ENCODE measurements at places on chromosomes 6 and 20.

GRCh38 chr20:4633780-4634179 lies 87.9 kb upstream of the PRND start:
- DNase-seq = no peak

GRCh38 chr20:14582855-14583254 lies 245.4 kb upstream of the FLRT3 start:
- DNase-seq = no peak

- no peak for DNase-seq
Observed at GRCh38 chr6:124463271-124463670, 499.0 kb upstream of the RNF217 start.

DNA sequence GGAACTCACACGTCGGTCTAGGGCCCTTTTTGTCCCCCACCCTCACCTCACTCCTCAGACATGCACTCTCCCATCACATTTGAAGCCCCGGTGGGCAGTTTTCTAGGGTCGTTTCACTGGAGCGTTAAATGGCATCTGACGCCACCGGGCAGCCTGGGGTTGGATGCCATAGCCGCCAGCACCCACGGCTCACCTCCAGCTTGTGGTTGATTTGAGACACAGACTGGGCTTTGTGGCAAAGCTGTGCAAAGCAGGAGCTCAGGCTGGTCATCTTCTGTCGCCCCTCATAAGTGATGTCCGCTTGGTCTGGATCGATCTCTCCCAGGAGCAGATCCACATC lies 530 bp downstream of the GOPC start:
- no peak for DNase-seq

- no peak for DNase-seq
Observed at GRCh38 chr20:34762031-34762555, 57.9 kb downstream of the TP53INP2 start.

DNA sequence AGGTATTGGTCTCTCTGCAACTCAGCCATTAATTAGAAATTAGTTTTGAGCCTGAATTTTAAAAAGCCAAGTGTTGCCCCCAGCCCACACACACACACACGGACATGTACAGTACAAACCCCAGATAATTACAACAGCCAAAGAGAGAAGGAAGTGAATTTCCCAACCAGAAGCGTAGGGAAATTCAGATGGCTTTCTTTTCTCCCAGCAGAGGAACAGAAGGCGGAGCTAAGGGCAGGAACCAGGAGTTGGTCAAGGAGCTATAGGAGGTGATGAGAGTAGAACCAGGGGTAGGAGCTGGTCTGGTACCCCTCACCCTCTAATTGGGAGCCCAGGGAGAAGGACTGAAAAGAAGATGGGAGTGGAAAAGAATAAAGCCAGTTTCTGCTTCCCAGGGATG lies 3.9 kb upstream of the ZBTB9 start:
- DNase-seq = no peak

- no peak for DNase-seq
Observed at GRCh38 chr20:33285861-33286495, 3.0 kb downstream of the BPIFB1 start.

DNA sequence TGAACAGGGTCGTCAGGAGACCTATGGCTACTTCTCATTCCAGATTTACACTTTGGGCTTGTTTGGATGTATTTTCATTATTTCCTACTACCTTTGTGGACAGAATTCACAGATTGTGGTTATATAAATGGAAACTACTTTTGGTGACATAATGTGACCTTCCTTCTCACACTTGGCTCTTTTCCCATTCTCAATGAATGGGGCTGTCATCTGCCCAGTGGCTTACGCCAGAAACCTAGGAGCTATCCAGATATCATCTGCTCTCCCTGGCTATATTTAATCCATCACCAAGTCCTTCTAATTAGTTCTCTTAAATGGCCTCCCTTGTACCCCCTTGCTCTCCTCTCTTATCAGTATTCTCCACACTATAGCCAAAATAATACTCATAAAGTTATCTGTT lies 1606.8 kb downstream of the KHDRBS2 start:
- DNase-seq = no peak

DNA sequence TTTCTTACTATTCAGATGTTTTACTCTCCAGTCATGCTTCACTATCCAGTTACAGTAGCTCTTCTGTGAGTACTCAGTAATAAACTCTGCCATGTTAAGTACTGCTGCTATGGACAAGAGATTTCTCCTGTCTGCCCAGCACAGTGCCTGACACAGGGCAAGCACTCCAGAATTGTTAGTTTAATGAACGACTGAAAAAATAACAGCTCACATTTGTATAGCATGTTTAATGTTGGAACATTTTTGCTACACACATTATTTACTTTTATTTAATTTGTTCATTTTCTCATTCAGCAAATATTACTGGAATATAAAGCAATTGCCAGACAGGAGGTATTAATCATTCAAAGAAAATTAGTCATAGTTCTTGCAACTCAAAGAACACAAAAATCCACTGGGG lies 142.6 kb upstream of the HMGN3 start:
- DNase-seq = no peak

- no peak for DNase-seq
Observed at GRCh38 chr6:19895866-19896692, 58.9 kb downstream of the ID4 start.

GRCh38 chr6:43855247-43855646 lies 85.2 kb downstream of the VEGFA start:
- peak; percentile 37 for DNase-seq

GRCh38 chr6:25756382-25757363 lies 2.1 kb downstream of the SLC17A4 start:
- DNase-seq = peak; percentile 65

- DNase-seq = peak; percentile 92
Observed at GRCh38 chr6:110389689-110390382, 25.5 kb downstream of the DDO start.

DNA sequence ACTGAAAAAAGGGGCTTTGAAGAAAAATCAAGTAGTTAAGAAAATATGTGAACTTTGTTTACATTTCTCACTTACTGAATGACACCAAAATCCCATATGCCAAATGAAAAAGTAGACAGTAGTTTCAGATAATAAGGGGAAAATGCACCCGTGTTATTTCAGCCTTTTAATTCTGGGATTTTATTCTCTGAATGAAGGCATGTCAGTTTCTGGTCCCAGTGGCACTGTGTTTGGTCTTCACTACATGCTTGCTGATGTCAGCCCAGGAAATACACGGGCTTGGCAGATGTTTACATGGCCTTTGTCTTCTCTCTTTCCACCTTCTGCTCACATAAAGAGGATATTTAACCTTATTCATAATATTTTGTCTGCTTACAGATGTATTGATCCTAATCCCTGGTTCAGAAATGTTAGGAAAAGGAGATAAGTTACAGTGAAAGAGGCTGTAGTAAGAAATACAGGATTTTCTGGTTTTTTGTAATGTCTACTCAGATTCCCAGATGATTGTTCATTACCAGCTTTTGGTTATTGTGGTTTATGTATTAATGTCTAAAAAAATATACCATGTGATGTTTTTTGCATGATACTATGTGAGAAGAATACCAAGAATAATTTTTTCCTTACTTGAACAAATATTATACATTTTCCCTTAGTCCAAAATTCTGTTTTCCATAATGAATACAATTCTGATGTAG lies 27.7 kb downstream of the DSE start:
- DNase-seq = no peak

- no peak for DNase-seq
Observed at GRCh38 chr6:124479991-124480430, 482.2 kb upstream of the RNF217 start.

DNA sequence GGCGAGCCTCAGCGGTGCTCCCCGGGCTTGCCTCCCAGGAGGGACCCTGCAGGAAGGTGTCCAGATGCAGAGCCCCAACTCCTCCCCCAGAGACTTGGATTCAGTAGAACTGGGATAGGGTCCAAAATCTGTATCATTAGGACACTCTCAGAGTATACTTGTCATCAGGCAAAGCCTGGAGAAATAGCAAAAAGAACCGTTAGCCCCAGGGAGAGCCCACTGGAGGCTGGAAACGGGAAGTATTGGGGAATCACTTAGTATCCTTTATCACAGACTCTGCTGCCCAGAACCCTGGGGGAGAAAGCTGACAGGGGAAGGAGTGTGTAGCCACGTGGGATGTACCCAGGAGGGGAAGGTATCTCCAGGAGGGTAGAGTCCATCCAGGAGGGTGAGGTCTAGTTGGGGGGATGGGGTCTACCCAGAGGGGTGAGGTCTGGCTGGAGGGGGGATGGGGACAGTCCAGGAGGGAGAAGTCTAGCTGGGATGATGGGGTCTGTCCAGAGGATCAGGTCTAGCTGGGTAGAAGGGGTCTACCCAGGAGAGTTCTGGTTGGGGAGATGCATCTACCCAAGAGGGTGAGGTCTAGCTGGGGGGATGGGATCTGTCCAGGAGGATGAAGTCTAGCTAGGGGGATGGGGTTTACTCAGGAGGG lies 107.2 kb downstream of the LY86 start:
- no peak for DNase-seq

DNA sequence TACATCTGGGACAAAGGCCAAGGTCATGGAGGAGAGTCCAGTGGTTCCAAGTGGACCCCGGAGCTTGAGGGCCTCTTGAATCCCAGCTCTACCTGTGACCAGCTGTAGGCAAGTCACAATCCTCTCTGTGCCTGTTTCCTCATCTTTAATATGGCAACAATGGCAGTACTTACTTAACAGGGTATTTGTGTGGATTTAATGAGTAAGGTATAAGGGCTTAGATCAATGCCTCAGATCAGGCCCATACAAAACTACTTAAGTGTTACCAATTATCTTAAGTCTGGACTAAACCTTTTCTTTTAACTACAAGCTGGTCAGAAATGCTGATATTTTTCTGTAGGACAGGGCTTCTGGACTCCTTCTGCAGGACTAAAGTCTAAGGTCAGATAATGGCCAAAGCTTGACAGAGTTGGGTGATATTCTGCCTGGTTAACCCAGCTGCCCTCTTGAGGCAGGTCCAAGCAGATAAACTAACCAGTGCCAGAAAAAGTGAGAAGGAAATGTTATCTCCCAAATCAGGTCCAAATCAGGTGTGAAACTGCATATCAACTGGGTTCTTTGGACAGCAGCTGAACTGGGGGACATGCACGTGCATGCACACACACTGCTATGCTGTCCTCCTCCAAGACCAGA lies 2.2 kb downstream of the SULF2 start:
- no peak for DNase-seq

DNA sequence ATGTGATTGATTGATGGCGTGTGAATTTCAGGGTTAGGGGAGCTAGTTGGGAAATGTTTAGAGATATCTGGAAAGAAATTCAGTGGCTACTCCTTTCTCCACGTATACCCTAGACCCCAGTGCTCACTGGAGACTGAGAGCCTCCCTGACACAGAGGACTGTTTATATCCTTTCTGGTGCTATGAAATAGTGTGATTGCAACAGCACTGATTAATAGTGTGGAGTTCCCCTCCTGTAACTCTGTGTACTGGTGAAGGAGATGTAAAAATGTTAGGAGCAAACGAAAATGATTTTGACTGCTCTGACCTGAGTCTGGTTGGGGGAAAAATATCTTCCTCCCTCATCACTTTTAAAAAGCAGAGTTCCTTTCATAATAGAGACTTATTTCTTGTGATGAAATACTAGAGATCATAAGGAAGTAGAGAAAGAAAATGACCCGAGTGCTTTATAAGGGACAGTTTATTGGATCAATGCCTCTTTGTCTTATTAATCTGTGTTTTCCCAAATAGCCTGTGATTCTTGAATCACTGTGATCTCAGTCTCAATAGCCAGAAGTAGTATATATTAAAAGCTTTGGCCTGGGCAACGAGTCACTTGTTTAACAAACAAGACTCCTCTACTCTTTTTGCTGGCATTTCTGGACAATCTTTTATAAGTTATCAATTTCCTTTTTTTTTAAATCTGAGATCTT lies 92.3 kb downstream of the RNF182 start:
- no peak for DNase-seq

- DNase-seq = no peak
Observed at GRCh38 chr20:36501367-36502006, 39.8 kb upstream of the MYL9 start.

DNA sequence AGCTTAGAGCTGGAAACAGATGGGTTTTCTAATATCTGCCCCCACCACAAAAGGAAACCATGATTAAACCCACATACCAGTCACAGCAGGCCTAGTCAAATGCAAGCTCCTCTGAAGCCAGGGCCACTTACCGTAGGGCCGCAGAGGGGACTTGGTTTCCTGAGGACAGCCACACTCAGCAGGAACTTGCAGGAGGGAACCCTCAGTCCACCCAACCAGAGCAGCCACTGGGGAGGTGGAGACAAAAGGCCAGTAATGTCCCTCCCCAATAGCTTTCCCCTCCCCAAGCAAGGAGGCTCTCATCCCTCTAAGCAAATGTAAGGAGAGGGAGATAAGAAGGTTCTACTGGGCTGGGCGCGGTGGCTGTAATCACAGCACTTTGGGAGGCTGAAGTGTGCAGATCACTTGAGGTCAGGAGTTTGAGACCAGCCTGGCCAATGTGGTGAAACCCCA lies 384.4 kb upstream of the JARID2 start:
- peak; percentile 77 for DNase-seq

DNA sequence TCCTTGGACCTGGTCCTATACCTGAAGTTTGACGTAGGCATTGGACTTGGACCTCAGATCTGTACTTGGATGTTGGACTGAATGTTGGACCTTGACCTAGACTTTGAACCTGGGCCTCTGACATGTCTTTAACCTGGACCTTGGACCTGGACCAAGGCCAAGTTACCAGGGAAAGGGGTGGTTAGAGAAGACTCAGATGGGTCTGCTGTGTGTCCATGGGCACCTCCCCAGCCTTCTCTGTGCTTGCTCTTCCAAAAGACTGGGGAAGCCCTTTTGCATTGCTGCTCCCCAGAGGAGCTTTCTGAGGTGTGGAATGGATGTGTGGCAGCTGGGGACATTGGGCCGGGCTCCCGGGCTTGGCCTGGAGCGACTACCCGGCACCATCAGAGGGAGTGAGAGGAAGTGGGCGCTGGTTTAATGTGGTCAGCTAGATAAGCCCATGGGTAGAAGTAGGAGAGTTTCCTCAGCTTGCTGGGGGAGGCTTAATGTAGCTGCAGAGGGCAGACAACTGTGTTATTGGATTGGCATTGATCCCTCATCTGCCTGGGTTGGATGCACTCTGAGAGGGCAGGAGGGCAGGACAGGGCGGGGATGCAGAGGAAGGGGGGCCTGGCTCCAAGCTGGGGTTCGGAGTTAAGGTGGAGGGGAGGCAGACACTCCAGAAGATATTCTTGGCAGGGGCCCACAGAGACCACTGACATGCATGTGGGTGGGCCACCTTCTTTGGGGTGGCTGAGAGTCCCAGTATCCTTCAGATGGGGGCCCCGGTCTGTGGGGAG lies 4.2 kb downstream of the SCRT2 start:
- DNase-seq = peak; percentile 95

GRCh38 chr6:158730541-158730907 lies 80.7 kb downstream of the SYTL3 start:
- no peak for DNase-seq

DNA sequence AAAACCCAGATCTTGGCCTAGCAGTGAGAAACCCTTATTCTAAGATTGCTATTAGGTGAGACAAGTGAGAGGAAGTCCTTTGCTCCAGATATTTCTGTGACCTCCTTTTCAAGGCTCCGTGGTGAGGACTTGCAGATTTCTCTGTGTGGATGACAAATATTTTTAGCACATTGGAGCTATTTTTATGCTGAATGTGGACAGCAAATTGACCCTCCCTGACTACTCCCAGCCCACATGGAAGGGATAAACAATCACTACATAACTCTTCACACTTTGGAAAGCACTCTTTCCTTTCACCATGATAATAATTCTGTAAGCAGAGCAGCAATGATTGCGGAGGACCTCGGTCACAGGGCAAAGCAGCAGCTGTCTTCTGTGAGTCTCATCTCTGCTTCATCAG lies 88.0 kb upstream of the ADGRF1 start:
- DNase-seq = no peak

GRCh38 chr6:52494298-52495072 lies 74.3 kb downstream of the EFHC1 start:
- no peak for DNase-seq

- no peak for DNase-seq
Observed at GRCh38 chr6:17418281-17419188, 25.1 kb downstream of the CAP2 start.

All from hematopoietic multipotent progenitor cell treated with erythropoietin and hydrocortisone succinate and interleukin-3 and kit ligand, for 4 days (in vitro differentiated cells).